IPS DF 6.9 (cell line): ENCODE measurements at places on chromosomes 11 and 22.

DNA sequence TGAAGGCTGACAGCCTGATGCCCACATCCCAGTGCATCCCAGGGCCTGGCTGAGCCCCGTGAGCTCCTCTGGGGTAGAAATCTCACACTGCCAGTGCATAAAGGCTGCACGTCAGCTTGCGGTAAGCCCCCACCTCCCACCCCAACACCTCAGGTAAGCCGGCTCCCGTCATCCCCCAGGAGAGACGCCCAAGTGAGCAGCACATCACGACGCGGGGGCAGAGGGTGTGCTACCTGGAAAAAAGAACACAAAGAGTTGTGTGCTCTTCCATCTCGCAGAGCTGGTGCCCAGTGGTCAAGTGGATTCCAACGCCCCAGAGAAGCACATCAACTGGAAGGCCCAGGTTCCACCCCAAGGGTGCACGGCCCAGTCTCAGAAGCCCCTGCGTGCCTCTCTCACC lies 50.0 kb downstream of the IGSF9B start:
- DNase-seq, result no peak

DNA sequence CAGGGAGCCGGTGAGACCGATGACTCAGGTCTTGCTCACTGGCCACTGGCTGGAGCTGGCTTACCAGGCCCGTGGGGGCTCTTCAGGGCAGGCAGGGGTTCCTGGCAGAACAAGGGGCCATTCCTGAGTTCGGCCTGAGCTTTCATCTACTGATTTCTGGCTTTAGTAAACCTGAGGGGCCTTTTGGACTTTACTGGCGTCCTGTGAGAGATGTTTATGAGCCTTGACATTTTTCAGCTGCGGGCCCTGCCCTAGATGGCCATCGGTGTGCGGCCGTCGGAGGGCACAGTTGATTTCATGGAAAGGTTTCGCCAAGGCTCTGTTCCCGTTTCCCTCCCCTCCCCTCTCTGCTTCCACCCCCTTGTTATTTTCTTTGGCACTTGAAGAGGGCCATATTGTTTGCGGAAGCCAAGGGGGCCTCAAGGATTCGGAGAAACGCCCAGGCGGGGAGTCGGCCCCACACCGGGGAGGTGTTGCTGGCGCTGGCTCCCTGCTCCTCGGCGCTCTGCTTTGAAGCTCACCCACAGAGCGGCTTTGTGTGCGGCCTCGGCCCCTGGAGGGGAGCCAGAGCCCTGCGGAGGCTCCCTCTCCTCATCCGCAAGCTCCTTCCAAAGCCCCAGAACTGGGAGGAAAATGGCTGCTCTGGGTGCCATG lies 17.7 kb downstream of the ELF5 start:
- DNase-seq, result no peak

DNA sequence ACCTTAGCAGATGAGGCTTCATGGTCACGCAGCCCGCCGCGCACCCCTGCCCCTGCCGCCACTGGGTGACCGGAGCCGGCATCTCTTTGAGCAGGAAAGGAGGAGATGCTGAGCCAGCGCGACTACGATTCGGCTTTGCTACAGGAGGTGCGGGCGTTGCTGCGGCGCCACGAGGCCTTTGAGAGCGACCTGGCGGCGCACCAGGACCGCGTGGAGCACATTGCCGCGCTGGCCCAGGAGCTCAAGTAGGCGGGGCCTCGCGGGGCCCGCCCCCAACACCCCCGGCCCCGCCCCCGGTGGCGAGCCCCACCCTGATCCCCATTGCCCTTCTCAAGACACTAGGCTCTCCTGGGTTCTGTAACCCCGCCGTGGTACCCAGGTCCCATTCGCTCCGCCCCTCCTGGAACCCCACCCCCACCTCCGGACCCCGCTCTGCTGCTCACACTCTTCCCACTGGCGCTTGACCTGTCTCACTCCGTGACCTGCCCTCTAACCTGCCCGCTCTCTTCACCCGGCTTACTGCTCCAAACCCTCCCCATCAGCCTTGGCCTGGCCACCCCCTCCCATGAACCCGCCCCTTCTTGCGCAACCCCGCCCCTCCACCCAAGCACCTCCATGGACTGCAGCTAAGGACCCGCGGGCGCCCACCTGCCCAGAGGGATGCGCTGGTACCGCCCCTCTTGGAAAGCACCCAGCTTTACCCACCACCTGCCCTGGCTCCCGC lies 9.1 kb downstream of the CTSF start:
- DNase-seq, result no peak

DNA sequence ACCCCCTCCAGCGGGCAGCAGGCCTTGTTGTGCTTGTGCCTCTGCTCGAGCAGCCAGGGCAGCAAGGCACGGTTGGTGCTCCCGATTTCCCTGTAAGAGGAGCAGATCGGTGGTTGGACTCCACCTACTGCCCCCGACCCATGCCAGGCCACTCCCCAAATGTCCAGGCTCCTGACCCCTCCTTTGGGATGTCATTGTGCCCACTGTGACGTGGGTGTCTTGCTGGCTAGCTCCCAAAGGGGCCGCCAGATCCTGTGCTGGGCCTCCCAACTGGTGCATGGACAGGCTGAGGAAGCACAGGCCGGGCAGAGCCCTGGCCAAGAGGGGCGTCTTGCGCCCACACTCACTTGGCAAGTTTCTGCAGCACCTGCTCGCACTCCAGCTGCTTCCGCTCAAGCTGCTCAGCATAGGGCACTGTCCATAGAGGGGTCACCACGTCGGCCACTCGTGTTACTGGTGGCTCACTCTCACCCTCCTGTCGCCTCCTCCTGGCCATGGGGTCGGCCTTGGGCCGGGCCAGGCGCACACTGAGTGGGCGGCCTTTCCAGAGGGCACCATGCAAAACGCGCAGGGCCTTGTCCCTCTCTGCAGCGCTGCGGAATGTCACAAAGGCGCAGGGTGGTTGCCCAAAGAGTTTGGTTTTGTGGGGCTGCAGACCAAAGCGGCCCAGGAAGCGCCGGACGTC lies at the start of gene RANBP1:
TSS of gene RANBP1 (plus strand) at position 414 of the 685 bp plus-strand sequence. CDS start at position 495, 81 bp downstream.
- DNase-seq, result no peak

- no peak for DNase-seq
Measured at GRCh38 chr11:94295534-94295933, 8.8 kb upstream of the IZUMO1R start.

GRCh38 chr11:19907008-19907579 lies 194.5 kb downstream of the NAV2 start:
- no peak for DNase-seq

- no peak for DNase-seq
Measured at GRCh38 chr11:21412652-21413383, 743.4 kb downstream of the NELL1 start.
